Hippocampal formation (tissue), 2 donors: ENCODE measurements at places on chromosomes 3 and 15.

DNA sequence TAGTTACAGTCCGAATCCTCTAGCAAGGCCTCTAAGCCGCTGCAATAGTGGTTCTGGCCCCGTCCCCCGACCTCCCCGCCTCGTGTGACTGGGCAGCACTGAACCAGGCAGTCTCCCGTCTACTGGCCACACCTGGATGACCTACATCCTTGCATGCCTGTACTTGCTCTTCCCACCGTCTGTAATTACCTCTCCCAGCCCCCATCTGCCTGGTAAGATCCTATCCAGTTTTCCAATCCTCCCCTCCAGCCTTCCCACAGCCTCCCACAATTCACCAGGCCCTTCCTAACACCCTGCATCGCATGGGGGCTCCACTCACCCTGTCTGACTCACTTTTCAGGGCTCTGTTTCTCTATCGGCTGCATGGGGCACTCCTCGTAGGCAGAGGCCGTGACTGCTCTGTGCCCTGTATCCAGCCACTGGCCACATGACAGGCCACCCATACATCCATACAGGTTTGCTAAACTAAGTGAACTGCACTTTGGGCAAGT is 32.8 kb downstream of the XXYLT1 start:
- no peak for DNase-seq

GRCh38 chr15:63349156-63349555 is 32.5 kb downstream of the CA12 start:
- DNase-seq, result no peak

DNA sequence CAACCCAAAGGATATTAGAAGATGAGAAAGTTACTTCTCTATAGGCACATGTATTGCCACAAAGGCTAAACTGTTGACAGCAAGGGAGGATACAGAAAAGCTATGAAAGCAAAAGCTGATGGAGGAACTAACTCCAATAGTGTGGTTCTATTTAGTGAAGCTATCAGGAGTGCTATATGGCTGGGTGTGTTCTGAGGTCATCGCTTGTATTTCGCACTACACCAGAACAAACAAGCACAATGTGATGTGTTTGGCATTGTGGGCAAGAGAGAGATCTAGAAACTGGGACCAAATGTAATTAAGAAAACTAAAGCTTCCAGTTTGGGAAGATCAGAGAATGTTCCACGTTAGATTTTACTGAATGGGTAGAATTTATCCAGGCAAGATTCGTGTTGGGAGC is 220.4 kb upstream of the UMPS start:
- DNase-seq, result no peak

DNA sequence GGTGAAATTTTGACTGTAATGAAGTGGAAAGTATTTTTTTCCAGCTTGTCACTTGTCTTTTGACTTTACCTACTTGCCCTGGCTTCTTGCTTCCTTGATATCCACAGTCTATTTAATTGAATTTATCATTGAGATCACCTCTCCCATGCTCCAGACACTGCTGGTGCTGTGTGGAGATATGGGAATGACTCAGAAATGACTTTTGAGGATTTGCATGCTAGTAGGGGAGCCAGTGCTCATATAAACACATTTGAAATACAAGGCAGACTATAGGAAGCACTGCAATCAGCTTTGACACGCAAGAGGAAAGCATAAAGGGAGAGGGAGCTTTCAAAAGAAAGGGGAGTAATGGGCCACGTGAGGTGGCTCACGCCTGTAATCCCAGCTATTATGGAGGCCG is 7.3 kb upstream of the TRPM1 start:
- DNase-seq, result no peak

GRCh38 chr3:152307829-152308474 is 39.2 kb downstream of the MBNL1 start:
- DNase-seq, result no peak

DNA sequence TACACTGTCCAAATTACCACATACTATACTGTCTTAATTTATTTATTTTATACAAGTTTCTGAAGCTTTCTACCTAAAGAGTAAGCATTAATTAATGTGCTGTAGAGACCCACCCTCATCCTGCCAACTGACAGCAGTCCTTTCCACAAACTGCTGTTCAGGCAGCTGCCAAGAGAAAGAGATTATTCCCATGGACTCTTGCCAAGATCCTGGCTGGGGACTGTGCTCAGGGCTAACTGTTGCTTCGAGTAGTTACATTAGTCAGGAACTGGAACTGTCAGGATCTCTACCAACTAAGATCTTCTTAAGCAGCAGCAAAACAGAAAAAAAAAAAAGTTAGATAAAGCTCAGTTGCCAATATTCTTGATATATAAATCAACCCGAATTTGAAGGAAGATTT is 398.8 kb downstream of the MECOM start:
- no peak for DNase-seq

GRCh38 chr15:78222745-78223395 is 11.5 kb downstream of the ACSBG1 start:
- no peak for DNase-seq
